ENCODE measurements at places on chromosomes 16 and 17. TPM values are rescaled to one million over a fixed set of nuclear protein-coding genes. Genes with fewer than 3 reads are reported as not detected.

CCDC200 gene
- not detected for total RNA-seq

CSH2 gene
- not detected for total RNA-seq

SLC6A2 gene
- total RNA-seq: not detected

NR1D1 gene
- total RNA-seq: 10.0 TPM

DNA sequence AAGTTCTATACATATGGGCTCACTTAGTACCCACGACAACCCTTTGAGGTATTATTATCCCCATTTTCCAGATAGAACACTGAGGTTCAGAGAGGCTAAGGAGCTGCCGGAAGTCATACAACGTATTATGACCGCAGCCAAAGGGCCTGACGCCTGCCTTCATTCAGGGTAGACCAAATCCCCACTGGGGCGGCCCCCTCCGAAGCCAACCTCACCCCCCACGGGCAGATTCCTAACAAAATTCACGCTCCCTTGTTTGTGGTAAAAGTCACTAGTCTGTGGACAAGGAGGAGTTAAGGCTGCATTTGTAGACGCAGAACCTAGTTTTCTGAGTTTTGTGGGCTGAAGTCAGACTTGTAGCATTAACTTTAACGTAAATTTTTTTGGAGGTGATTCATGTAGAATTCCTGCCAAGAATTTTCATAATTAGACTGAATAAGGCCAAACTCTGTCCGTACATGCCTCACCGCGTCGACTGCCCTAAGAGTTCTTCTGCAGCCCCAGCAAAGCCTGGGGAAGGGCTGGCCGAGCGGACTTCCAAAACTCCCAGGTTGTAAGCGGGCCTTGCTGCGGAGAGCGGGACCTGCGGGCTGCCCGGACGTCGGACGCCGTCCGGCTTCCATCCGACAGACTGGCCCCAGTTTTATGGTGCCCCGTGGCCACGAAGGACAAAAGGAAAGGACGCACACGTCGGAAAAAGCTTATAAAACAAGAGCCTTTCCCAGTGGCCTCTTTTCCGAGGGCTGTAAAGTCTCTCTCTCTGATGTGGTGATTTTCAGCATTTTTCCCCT is 75.7 kb downstream of the NXN start:
- no peak for DNase-seq

DNA sequence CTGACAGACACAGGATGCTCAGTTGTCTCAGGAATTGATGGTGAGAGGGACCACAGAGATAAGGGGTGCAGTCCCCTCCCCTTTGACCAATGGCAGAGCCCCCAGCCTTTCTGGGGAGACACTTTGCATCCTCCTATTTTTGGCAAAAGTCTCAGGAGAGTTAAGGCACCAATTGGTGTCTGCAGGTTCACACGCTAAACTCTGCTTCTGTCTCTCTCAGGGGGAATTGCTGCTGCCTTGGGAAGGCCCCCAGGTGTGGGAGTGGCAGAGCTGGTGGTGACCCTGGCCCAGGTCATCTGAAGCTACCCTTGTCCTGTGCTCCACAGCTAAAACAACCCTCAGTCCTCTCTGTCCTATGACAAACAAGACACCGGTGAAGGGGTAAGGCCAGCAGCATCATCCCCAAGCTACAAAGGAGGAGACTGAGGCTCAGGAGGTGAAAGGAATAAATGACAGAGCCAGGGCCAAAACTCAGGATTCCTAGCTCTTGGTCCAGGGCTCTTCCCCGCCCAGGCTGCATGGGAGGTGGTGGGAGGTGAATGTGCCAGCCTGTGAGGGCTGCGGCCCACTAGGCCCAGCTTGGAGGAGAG is 20.3 kb downstream of the OSBPL7 start:
- DNase-seq: no peak

GRCh38 chr16:19142939-19143598 is 25.0 kb upstream of the SYT17 start:
- DNase-seq: no peak

DNA sequence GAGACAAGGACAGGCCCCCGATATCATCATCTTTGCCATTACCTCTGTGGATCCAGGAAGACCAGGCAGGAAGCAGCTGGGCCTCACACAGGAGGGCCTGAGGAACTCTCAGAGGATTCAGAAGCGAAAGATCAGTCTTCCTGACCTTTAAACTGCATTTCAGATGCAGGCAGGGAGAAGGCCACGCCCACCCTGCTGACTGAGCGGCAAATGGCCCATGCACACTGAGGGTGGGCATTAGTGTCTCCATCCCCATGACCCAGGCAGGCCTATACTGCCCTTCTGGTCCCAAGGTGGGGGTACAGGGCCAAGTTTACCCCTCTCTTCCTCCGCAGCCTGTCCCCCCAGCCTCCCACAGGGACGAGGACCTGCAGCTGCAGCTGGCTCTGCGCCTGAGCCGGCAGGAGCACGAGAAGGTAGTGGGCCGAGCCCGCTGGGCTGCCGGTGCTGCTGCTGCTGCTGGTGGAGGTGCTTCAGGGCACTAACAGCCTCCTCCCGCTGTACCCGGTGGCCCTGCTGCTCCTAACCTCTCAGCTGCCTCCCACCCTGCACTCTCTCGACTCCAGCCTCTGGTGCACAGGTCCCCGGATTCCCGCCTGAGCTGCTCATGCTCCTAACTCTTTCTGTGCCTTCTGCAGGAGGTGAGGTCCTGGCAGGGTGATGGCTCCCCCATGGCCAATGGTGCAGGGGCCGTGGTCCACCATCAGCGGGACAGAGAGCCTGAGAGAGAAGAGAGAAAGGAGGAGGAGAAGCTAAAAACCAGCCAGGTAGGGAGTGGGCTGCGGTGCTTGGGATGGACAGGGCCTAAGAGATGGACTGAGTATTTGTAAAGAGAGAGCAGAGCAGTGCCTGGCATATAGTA is 6.2 kb downstream of the EPN3 start:
- no peak for DNase-seq

DNA sequence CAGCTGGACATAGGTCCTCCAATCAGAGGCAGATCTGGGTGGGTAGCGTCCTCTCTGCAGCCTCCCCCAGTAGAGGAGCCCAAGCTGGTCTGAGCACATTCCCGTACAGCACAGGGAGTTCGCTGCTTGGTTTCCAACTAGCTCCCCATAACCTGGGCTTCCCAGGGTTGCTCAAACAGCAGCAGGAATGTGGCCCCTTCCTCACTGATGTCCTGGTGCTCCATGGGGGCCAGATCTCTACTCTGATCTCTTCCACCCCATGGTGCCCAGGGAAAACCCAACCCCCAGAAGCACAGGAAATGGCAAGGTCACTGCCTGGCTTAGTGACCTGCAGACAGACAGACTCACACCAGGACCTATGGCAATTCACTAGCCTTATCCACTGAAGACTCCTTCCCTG is 11.1 kb upstream of the MMP2 start:
- no peak for DNase-seq

GRCh38 chr17:74999523-74999922 is 12.1 kb downstream of the CDR2L start:
- DNase-seq: no peak

DNA sequence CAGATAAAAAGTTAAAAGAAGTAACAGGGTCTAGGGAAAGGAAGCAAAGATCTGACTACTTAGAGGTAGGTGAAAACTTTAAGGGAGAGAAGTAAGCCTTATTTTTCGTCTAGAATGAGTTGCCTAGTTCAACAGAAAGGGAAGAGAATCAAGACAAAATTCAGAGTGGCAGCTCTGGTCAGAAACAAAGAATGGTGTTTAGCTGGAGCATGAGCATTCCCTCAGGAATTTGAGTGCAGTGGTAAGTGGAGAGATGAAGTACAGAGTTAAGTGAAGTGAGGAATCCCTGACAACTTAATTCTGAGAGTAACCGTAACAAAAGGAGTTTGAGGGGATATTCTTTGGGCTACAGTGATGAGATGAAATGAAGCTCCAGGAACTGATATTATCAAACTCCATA is 11.5 kb downstream of the SMG6 start:
- DNase-seq: no peak

DNA sequence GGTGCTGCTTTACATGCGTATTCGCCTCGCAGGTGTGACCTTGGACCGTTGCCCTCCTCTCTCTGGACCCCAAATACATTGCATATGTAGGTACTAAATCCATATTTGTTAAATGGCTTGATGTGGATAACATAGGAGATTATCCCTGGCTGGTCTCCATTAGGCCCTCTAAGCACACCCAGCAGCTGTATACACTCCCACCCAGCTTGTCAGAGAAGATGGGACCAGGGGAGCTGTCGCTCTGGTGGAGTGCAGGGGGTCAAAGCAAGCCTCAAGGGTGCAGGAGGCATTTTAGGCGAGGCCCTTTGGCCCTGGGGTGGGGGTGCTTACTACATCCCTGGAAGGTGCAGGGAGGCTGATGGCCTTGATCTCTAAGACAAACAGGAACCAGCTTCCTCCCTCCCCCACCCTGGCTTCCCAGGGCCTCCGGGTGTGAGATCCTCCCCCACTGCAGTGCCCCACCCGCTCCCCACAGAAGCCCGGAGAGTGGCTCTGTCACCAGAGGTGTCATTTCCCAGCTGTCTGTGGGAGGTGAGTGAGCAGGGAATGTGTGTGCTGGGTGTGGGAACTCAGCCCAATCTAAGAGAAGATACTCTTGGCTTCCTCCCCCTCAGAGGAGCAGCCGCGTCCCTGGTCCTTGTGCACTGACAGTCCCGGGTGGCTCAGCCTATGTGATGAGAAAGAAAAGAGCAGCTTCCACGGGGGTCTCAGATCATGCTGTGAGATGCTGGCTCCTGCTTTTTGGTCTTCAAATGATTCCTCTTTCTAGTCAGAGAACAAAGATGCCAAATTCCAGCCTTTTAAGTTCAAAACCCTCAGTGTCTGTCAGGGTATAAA is 1.4 kb upstream of the VAMP2 start:
- DNase-seq: peak; percentile 88

DNA sequence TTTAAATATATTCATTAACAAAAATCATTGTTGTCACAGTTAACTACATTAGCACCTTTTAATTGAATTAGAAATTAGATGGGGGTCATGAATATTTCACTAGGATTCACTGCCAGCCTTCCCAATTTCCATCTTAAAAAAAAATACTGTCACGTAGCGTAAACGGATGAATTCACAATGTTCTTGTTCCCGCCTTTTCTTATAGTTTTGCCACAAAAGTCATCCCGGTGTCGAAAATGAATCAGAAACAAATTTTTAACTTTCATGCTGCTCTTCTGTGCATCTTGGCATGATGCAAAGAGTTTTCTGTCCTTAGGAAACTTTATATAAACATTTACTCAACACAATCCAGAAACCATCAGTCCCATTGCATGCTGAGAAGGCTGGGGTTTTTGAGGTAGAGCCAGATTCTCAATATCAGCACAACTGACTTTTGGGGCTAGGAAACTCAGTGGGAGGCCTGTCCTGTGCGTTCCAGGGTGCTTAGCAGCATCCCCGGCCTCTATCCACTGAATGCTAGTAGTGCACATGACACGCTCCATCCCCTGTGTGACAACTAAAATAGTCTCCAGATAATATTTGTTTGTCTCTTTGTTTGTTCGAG is 252.9 kb upstream of the XYLT1 start:
- DNase-seq: no peak

DNA sequence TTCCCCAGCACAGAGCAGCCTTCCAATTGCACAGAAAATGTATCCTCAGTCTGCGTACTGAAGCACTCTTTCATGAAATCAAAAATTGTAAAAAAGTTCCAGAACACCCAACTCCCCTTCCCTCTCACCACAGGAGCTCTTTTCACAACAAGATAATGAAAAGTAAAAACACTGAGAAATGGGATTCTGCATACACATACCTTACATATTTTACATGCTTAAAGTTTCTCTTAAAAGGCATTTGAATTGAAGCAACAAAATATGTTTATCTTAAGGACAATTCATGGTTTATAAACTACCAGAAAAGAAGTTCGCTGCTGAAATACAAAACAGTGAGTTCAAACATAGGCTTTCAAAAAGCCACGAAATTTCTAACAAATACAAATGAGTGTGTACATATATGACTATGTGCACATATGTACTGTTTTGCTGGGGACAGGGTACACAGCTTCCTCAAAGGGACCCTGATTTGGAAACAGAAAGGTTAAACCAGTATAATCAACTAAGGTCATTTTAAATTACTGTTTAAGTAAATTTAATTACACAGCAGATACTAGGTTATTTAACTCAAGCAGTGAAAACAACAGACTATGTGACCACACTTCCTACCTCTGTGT is 33.8 kb downstream of the COG1 start:
- DNase-seq: no peak

DNA sequence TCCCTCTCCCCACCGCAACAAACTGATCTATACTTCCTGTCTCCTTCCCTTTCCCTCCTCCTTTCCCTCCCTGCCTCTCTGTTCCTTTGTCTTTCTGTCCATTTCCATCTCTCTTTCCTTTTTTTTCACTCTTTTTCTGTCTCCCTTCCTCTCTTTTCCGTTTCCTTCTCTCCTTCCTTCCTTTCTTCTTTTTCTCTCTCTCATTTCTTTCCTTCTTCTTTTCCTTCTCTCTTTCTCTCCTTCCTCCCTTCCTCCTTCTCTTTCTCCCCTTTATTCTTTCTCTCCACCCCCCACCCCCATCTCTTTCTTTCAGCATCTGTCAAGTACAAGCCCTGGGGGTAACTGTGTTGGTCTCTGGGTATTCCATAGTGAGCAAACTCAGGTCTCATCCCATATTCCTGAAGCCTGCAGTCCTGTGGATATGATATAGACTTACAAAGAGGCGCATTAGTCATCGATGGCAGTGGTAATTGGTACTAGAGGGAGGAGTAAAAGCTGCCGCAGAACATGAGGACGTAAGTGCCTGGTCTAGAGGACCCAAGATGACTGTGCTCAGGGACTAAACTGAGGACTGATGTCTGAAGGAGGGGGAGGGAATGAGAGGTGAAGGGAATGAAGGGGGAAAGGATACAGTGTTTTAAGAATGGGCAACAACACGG is 50.4 kb downstream of the VAT1L start:
- no peak for DNase-seq

GRCh38 chr16:20833086-20833485 is 26.8 kb downstream of the REXO5 start:
- no peak for DNase-seq

DNA sequence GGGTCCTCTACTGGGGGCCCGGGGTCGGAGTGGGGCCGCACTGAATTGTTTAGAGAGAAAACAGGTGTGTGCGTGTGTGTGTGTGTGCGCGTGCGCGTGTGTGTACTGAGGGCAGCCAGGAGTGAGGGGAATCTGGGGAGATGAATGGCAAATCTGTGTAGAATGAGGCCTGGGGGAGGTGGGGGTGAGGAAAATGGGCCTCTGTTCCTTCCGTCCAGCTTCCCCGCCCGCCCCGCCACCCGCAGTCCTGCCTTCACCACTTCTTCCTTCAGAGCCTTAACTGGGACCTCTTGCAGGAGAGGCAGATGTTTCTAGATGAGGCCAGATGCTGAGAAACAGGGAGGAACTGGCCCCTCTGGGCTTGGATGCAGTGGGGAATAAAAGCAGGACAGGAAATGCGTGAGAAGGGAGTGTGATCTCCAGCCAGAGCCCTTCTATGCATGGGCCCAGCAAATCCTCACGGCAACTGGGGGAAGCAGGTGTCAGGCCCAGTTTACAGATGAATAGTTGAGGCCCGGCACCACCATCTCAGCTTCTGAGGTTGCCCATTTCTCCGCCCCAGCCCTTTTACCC is 29.7 kb upstream of the NGFR start:
- DNase-seq: no peak
